ENCODE measurements at places on chromosomes 16 and 17.

DNA sequence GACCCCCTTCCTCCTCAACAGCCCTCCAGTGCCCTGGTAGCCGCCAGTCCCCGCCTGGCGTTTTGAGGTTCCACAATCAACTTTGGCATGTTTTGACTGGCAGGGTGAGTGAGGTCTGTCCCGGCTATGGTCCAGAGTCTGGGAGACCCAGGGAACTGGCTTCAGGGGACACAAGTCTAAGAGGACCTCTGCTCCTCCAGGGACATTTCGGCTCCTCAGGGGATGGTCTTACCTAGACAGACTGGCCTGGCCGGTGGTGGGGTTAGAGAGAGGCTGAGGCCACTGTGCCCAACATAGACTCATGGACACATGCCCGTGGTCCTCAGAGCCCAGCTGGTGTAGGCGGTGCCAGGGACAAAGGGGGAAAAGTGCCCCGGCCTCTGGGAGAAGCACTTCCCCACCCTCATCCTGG, 2.2 kb downstream of the TMC8 start:
- no peak for DNase-seq

- DNase-seq, result no peak
Measured at GRCh38 chr17:9810100-9810949, 11.6 kb downstream of the GSG1L2 start.

GRCh38 chr16:65725156-65725845, 603.4 kb upstream of the CDH11 start:
- DNase-seq, result no peak

GRCh38 chr17:42058063-42058462, 7.7 kb upstream of the C17orf113 start:
- DNase-seq, result no peak

GRCh38 chr16:67357561-67357960, 30.9 kb downstream of the LRRC36 start:
- no peak for DNase-seq

- no peak for DNase-seq
Measured at GRCh38 chr17:72137161-72137560, 16.3 kb downstream of the SOX9 start.

- DNase-seq, result no peak
Measured at GRCh38 chr17:14513835-14514234, 213.0 kb downstream of the HS3ST3B1 start.

- no peak for DNase-seq
Measured at GRCh38 chr16:1019231-1020090, 37.9 kb downstream of the SOX8 start.

- no peak for DNase-seq
Measured at GRCh38 chr17:40610359-40610758, 37.3 kb downstream of the SMARCE1 start.

- DNase-seq, result no peak
Measured at GRCh38 chr17:50614471-50615051, 20.1 kb upstream of the ABCC3 start.

GRCh38 chr17:48604770-48605329, at the start of gene HOXB6:
Gene HOXB6 (minus strand): TSS chr17:48604986. CDS start chr17:48598150, 6,836 bp downstream.
- DNase-seq, result no peak

DNA sequence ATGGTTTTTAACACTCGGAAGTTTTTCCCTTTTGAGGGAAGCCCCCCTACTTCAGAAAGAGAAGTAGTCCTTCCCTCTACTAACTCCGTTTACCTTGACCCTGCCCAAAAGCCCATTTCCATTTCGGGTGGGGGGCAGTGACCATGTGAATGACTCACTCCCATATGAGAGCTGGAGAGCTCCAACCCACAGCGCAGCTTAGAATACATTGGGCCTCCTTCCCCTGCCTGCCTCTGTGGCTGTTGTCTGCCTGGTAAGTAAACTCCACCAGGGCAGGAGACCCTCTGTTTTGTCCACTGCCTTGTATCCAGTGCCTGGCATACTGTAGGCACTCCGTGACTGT, 985 bp downstream of the SGSM2 start:
- DNase-seq, result no peak

DNA sequence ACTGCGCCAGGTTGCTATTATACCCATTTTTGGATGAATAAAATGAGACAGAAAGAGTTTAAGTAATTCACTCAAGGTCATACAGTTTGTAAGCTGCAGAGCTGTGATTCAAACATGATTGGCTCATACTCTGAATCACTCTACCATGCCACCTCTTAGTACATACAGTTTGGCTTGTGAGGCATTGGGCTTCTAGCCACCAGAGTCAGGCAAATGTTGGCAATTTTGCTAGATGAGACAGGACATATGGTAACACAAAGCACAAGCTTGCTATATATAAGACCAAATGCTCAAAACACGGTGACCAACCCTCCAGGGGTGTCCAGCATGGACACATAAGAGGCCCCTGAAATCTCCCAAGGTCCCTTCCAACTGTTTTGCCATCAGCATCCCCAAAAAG, 236.0 kb upstream of the IRX5 start:
- DNase-seq, result no peak

DNA sequence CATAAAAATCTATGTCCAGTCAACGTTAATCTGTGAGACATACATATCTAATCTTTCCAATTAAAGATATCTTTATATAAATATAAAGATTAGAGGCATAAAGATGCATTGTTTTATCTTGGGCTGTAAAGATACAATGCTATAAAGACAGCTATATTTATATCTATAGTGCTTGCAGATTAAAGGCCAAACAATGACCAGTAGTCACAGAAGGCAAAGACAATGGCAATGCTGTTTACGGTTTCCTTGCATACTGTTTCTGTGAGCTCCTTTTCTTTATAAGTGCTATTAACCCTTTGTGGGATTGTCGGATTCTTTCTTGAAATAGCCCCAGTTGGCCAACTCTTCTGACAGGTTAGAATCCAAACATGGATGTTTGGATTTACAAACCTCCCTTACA, 85.5 kb upstream of the SALL1 start:
- no peak for DNase-seq

DNA sequence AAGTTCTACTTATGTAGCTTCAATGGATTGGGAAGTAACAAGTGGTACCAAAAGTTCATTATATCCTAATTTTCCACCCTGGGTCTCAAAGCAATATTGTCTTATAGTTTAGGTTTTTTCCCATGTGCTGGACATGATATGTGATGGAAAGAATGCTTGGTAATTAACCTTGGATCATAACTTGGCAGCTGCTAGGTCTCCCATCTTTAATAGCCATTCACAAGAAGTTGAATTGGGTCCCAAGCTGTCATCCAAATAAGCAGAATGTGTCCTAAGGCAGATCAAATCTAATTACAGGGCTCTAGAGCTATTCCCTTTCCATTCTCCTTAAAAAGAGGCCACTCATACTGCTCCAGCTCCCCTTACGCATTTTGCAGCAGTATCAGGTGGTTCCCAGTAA, 44.7 kb upstream of the KCNJ16 start:
- no peak for DNase-seq

GRCh38 chr17:10261098-10261497, 62.7 kb upstream of the GAS7 start:
- DNase-seq, result no peak

DNA sequence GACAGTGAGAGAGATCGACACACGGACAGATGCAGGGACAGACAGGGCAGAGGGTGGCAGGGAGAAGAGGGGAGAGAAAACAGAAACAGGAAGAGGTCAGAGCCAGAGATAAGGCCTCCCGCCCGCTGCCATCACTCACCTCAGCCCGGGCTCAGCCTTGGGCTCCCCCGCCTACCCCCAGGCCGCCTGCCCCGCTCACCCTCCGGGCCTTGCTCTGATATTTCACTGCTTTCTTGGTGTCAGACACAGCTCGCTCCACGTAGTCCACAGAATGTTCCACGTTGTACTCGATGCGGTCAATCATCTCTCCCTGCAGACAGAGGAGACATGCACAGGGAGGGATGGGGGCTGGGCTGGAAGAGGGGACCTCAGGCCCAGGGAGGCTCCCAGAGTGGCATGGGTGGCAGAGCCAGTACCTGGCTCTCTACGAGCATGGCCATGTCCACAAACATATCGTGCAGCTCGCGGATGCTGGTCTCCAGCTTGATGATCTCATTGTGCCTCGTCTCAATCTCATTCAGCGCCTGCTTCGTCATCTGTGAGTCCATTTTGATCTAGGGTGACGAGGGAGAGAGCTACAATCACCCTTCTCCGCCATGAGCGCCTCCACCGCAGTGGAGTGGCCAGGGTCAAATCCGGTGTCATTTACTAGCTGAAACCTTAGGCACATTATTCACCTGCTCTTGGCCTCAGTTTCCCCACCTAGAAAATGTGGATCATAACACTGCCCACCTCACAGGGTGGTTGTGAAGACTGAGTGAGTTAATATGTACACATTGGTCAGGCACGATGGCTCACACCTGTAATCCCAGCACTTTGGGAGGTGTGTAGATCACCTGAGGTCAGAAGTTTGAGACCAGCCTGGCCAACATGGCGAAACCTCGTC, 8.2 kb downstream of the HSD3B7 start:
- DNase-seq, result no peak

DNA sequence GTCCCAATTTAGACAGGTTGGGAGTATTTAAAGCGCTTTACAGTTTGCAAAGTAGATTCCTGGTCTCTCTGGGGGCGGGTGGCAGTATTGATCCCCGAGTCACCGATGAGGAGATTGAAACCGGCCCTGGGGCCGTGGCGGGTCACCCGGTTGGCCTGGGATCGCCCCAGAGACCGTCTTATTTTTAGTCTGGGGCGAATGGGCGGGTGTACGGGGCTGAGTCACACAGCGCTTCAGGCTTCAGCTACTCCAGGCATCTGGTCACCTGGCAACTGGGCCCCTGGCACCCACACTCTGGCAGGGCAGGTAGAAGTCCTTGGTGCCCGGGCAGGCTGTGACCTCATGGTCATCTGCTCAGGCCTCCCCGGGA, 669 bp downstream of the MIEF2 start:
- DNase-seq, result no peak
